ENCODE measurements at places on chromosomes 16 and 17.

DNA sequence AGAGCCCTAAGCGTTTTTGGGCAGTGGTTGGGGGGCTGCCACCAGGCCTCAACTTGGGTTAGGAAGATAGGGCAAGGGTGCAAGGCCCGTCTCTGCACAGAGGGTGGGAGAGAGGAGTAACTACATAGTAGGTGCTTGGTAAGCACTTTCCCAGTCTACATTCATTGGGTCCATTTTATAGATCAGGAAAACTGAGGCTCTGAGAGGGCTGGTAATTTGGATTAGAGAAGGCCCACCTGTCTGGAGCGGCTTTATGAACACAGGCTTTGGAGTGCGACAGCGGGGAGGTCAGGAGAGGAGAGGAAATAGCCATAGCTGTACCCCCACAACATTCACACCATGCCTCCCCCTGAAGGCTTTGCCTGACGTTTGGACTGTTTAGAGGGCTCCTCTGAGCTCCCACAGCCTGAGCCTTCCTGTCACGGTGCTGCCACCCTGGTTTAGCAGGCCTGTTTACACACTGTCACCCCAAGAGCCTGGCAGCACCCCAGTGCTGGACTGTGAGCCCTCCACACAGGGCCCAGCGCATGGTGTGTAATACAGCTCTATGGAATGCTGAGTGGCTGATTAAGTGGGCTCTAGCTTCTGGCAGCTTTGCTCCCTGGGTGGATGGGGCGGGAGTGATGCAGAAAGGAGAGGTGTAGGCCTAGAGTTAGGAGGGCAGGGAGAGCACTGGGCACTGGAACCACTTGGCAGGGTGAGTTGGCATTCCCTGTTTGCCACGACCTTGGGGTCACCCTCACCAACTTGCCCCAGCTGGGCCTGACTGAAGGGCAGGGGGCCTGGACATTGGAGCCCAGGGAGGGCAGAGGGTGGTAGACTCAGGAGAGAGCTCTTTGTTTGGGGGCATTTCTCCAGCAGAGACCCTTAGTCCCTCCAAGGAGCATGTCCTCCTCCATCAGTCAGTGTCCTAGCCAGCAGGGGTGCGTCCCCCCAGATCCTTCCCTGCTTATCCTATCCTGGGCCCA is 73.7 kb downstream of the RAI1 start:
- DNase-seq = no peak

GRCh38 chr16:31350275-31351005 is 4.5 kb upstream of the ITGAX start:
- DNase-seq = peak; percentile 93

GRCh38 chr17:39161962-39162361 is 4.0 kb downstream of the ARL5C start:
- no peak for DNase-seq

- DNase-seq = no peak
These were observed 2.4 kb downstream of the SLC5A10 start for GRCh38 chr17:18954321-18954720.

GRCh38 chr16:19804538-19805323 is 79.9 kb downstream of the GPRC5B start:
- DNase-seq = peak; percentile 70

DNA sequence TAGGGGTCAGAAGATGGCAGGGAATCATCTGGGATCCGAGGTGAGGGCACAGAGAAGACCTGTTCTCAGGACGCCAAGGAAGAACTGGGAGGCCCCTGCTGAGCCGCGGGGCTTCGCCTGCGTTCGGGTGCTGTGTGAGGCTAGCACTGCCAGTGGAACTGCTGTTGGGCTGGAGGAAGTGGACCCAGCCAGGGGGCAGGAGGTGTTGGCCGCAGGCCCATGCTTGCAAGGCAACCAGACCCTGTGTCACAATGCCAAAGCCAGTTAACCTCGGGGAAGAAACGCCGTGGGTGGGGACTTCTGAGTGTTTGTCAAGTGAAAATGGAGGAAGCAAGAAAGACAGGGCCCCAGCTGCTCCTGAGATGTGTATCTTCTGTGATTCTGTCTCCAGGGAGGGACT is 185.5 kb downstream of the LGALS9B start:
- peak; percentile 95 for DNase-seq

DNA sequence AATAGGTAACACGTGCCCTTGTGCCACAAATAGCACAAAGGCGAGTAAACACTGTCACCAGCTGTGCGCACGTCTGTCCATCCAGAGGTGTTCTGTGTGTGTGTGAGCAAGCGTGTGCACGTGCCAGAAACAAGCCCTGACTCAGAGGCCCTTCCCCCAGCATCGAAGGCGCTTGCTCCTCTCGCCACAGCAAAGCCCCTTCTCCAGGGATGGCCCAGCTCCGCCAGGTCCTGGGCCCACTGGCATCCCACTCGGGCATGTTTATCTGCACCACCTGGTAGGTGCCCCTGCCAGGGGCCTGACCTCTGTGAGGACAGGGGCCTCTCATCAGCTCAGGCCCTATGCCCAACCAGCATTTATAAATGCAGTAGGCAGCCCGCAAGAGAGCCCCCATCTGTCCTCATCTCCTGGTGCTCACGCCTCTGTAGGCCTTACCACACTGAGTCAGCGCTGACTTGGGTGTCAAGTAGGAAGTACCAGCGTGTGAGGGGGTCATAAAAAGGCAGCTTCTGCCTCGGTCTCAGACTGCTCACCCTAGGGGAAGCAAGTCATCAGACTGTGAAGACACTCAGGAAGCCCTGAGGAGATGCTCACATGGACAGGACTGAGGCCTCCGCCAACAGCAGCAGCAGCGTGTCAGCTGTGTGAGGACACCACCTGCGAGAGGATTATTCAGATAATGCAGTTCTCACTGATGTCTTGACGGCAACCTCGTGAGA is 10.8 kb downstream of the TMEM235 start:
- DNase-seq = peak; percentile 94

GRCh38 chr17:58267347-58268324 is 13.1 kb downstream of the MPO start:
- no peak for DNase-seq

GRCh38 chr16:48524348-48525200 is 85.4 kb downstream of the N4BP1 start:
- DNase-seq = peak; percentile 56

DNA sequence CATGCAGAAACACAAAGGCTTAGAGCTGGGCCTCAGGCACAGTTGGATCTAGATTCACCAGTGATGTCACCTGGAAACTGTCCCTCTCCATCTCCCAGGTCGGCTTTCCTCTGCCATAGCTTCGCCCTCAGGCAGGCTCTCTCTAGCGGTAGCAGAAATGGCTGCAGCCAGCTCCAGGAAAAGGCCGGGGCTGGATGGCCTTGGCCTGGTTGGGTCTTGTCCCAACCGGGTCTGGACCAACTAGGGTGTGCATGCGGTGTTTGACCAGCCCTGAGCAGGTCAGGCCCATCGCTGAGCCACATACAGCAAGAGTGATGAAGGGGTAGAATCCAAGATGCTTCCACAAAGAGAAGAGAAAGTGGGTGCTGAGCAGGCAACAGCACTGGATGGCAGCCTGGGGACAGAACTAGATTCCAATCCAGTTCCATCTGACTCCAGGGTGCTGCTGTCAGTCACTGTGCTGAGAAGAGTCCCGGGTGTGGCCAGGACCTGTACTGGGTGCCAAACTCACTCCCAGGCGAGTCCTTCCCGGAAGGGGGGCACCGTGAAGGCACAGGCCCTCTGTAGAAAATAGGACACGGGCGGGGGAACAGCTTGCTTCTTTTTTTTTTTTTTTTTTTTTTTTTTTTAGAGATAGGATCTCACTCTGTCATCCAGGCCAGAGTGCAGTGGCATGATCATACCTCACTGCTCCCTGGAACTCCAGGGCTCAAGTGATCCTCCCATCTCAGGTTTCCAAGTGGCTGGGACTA is 51.8 kb downstream of the SOCS3 start:
- DNase-seq = no peak

GRCh38 chr16:51949282-51949681 is 597.7 kb downstream of the TOX3 start:
- no peak for DNase-seq

DNA sequence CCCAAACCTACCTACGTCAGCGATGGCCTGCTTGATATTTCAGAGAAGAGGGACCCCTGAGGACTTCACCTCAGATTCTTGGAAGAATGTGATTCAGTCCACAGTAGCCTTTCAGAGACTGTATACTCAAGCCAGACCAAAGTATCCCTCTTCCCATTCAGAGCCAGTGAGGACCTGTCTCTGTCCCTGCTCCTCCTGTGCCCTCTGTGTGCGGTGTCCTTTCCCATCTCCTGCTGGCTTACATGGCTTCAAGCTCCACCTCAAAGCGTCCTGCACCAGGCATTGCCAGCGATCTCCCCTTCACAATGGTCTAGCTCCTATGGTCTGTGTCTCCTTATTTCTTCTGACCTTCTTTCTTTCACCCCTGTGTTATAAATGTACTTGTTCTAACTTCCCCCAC is 39.5 kb upstream of the HLF start:
- no peak for DNase-seq

DNA sequence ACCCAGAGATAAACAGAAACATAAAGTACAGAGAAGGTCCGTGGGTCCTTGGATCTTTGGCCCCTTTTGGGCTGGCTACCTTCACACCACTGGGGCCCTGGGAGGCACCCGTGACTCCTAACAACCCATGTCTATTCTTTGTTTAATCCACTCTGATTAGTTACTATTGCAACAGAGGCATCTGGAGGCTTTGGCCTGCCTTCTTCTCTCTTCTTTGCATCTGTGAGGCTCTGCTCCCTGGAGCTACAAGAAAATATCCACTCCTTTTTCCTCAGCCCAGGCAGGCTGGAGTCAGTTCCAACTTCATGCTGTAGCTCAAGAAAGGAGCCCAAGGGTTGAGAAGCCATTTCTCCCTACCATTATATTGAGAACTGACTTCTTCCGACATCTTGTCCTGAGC is 9.5 kb upstream of the CMIP start:
- no peak for DNase-seq

- no peak for DNase-seq
These were observed 43.2 kb upstream of the PABPN1L start for GRCh38 chr16:88909431-88910210.

- DNase-seq = no peak
These were observed 253.5 kb downstream of the MRTFB start for GRCh38 chr16:14324581-14324980.

GRCh38 chr17:32723310-32723955 is 153.5 kb downstream of the MYO1D start:
- DNase-seq = no peak

DNA sequence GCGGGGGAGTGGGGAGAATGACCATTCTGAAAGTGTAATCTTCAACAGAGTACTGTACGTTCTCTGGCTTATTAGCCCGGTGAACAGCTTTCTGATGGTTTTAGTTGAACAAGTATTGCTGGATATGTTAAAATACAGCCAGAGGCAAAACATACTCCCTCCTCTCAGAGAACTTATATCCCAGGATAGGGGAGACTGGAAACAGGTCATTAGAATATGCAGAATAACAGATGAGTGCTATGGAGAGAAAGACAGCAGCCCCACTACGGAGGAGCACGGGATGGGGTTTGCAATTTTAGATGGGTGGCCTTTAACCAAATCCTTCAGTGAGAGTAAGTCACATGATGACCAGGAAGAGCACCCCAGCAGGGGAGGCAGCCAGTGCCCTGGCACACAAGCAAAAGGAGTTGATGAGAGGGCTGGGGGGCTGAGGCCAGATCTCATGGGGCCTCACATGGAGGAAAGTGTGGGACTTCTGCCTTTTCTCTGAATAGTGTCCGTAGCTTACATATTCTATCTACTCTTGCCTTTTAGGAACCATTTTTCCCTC is 43.1 kb upstream of the SEC14L1 start:
- DNase-seq = peak; percentile 47

Measured in suppressor macrophage (primary cell).